ENCODE measurements at places on chromosomes 5 and 9. TPM values are rescaled to one million over a fixed set of nuclear protein-coding genes. Genes with fewer than 3 reads are reported as not detected.
A peak's percentile ranks its signal among the peaks of the same experiment; 100 is the strongest.

DNA sequence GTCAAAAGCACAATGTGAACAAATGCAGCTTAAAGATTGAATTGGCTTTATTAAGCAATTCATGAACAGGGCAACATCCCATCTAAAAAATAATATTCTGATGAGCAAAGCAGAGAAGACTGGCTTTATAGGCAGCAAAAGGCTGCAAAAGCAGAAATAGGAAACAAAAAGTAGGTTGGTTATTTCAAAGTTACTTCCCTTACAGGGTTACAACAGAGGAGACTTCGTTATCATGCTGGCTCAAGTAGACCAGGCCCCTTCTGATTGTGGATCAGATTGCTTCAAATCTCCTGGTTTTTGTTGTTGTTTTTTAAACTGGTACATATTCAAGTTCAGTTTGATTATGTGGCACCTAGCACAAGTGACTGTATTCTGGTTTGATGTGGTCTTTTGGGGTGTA is 73.1 kb downstream of the MAN2A1 start:
- no peak for DNase-seq

DNA sequence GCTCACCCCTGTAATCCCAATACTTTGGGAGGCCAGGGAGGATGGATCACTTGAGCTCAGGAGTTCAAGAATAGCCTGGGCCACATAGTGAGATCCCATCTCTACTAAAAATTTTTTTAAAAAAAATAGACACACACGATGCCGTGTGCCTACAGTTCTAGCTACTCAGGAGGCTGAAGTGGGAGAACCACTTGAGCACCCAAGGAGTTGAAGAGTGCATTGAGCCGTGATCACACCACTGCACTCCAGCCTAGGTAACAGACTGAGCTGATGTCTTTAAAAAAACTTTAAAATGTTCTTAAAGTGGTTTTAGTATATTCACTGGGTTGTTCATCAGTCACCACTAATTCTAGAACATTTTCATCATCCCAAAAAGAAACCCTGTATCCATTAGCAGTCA is 51.9 kb upstream of the RNF38 start:
- no peak for DNase-seq

- no peak for DNase-seq
These were observed 540.8 kb downstream of the BNC2 start for GRCh38 chr9:16329671-16330113.

Gene PCDHA9
- not detected for total RNA-seq

DNA sequence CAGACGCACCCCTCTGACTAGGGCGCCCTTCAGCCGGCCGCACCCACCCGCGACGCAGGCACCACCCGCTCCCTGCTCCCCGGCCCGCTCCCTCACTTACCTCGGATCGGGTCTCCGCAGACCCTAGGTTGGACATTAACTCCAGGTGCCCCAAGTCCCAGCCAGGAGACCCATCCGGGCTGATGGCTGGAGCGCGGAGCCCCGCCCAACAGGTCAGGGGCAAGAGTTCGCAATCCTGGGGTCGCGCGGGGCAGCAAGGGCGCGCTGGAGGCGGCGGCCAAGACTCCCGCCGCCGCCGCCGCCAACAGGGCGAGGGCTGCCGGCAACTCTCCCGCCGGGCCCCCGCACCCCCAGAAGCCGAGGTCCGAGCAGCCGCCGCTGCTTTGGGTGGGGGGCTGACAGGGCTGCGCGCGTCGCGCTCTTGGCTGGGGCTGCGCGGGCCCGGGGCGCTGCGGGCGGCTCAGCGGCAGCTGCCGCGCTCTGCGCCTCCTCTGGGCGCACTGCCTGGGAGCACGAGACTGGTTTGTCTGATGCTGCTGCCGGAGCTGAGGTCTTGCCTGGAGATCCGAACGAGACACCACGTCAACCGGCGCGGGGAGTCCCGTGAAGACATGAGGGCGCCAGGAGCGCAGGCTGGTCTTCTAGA is at the start of gene GDNF:
TSS of gene GDNF (minus strand) at position 635 of the 646 bp plus-strand sequence. CDS start 5,245 bp downstream, outside the sequence.
- no peak for DNase-seq

DNA sequence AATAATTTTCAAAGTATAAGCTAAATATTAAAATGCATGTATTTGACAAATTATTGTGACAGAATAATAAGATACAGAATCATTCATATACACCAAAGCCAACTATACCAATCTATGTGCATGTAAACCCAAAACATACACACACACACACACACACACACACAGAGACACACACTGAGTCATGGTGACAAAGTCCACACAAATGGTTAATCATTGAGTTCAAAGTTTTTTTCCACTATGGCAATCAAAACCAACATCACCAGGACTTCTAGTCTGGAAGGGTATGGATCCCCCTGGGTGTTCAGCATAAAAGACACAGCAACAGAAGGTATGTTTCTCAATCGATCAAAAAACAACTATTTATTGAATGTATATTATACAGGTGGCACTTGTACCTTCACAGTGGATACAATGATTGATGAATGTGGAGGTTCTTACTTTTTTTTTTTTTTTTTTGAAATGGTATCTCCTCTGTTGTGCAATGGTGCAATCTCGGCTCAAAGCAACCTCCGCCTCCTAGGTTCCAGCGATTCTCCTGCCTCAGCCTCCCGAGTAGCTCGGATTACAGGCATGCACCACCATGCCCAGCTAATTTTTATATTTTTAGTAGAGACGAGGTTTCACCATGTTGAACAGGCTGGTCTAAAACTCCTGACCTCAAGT is 137.0 kb downstream of the PDE4D start:
- no peak for DNase-seq

DNA sequence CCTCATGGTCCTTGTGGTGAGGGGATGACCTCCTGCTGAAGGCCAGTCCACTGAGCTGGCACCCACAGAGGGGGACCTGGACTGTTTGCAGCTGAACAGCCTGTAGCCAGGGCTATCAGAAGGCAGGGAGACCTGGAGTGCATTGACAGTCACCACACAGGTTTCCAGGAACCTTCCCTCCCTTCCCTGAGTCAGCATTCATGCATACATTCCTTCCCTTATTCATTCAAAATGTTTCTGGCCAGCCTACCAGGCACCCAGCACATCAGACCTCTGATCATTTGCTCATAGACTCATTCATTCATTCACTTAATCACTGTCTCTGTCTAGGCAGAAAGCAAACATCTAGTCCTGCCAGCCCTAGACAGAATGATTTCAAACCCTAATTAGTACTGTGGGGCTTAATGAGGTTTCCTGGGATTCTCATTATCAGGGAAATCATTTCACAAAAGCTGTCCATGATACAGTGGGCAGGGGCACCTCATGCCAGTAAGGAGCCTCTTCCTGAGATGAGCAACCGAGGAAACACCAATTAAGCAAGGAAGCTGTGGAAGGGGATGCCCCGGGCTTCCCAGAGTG is 110.1 kb upstream of the PPP1R26 start:
- DNase-seq: no peak

DNA sequence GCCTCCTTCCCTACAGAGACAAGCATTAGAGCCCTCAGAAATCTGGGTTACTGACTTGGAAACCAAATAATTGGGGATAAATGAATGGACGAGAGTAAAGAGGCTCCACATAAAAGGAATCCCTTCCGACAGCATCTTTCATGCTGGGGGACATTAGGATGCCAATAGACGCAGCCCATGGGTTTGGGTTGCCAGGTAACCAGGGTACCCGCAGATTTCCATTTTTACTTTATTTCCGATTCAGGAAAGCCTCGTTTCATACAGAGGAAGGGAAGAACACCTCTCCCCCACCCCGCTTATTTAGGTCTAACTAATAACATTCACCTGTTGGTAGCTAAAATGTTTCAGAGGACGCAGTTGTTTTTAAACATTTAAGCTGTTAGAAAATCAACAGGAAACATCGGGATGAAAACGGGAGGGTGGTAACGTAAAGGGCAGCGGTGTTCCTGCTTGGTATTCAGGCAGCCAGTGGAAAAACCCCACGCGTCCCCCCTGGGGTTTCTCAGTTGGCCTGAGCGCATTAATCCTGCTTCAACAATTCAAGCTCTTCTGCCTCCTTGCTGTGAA is 179.5 kb downstream of the YTHDC2 start:
- DNase-seq: no peak

Gene AHRR
- 0.12 TPM for total RNA-seq

Gene BTNL9
- 5.3 TPM for total RNA-seq

- DNase-seq: no peak
These were observed 52.7 kb upstream of the TJP2 start for GRCh38 chr9:69121155-69122081.

- no peak for DNase-seq
These were observed 19.9 kb downstream of the ENHO start for GRCh38 chr9:34502891-34503290.

DNA sequence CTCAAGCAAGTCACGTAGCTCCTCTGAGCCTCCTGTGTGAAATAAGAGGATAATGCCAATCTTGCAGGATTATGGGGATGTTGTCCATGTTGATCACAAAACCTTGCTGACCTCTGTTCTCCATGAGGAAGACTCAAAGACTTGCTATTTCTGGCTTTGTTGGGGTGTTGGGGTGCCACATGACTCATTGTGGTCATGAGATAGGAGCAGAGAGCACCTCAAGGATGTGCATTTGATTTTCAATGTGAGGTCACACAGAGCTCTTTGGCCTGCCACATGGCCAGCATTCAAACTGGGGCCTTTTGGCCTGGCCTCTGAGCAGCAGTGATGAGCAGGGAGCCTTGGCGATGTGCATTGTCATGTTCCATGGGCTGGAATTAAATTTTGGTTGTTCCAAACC is 380.3 kb downstream of the GADD45G start:
- DNase-seq: no peak

Gene BRINP1
- total RNA-seq: 0.78 TPM

DNA sequence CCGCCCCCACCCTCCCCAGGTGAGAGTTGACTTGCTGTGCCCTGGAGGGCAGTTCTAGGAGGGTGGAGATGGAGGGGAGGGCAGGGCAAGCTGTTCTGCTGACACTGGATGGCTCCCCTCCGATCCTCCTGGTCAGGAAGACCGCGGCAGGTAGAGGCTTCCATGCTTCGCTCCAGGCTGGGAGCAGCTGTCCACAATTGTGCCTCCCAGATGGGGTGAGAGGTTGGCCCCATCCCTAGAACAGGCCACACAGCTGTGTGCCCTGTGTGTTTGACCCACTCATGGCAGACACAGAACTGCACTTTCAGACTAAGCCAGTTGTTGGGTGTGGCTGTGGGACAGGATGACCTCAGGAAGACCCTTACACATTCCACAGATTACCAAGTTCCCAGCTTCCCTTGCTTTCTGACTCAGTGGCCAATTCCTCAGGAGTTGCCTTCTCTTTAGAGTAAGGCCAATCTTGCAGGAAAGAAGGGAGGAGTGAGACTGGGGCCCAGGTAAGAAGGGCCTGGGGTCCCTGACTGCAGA is 72.1 kb upstream of the HSPA9 start:
- DNase-seq: no peak

- DNase-seq: no peak
These were observed 283.4 kb downstream of the GADD45G start for GRCh38 chr9:89888233-89888632.

DNA sequence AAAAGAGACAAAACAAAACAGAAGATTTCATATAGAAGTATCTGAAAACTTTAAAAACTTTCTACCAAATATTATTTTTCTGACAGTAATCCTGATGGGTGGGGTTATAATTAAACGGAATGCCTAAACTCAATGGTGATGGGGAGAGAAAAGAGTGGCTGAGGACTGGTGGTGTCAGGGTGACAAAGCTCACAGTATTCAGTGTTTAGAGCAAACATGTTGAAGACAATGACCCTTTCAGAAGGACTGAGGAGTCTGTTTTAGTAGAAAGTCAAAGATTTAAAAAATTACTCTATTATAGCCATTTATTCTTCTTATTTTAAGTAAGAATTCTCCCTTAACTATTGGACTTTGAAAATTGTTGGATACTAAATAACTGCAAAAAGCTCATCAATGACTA is 1144.0 kb downstream of the TAF11L14 start:
- DNase-seq: no peak

DNA sequence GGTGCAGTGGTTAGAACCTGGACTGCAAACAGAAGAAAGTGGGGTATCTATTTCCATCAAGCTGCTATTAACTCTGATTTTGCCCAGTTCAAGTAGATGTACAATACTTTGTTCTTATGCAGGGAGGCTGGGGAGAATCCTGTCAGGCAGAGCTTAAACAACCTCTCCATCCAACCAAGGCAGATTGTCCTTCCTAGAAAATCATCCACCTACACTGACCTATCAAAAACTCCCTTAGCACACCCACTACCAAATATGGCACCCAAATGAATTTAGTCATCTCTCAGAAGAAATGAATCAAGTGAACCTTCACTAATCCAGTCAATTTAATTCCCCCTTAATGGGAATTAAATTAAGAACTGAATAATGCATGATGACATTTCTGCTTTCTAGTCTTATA is 18.4 kb upstream of the HEMGN start:
- DNase-seq: no peak

GRCh38 chr5:117149312-117149711 is 574.7 kb upstream of the SEMA6A start:
- DNase-seq: no peak

Gene ADAMTSL2
- total RNA-seq: 4.9 TPM

DNA sequence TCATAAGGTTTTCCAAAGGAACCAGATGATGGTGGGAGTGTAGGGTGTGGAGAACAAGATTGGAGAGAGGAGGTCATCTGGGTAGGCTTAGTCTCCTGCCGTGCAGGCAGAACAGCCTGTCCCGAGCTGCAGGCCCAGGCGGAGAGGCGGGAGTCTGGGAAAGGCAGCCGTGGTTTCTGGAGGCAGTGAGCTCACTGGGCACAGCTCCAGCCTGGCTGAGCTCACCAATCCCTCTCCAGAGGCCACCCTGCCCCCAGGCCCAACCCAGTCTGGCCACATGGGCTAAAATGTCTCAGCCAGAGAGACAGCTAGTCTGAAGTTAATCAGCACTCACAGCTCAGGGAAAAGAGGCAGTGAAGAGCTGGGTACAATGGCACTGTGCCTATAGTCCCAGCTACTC is 12.3 kb downstream of the P4HA2 start:
- DNase-seq: peak; percentile 96

DNA sequence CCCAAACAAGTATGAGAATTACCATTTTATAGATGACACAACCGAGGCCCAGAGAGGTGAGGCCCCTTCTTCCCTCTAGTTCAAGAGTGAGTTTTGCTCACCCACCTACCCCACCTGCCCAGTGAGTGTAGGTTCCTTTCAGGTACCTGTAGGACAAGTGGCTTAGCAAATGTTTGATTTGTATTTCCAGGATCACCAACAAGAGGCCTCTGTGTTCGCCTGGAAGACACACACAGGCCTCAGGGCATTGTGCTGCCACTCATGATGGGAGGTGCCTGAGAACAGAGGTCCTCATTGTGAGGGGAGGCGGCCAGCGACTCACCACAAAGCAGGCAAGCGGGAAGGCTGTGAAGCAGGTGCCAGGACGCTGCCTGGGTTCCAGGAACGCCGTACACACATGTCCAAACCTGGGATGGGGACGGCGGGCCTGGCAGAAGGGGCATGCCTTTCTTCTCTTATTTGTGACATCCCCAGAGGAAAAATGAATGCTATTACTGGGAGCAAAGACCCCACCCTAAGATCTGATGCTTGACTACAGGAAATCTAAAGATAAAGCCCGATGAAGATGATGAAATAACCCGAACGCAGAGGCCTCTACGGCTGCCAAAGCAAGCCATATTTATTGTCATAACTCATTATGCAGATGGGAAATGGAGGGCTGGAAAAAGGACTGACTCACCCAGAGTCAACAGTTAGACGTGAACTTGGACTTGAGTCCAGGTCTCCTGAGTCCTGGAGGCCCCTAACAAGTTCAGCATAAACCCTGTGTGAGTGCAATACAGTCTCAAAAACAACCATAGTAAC is 60.2 kb upstream of the SLC25A51 start:
- DNase-seq: no peak

Gene FAM221B
- not detected for total RNA-seq
